ENCODE measurements at places on chromosomes 12 and 14. TPM values are rescaled to one million over a fixed set of nuclear protein-coding genes. Genes with fewer than 3 reads are reported as not detected.

- no peak for DNase-seq
Observed at GRCh38 chr14:66495218-66496098, 9.3 kb downstream of the CCDC196 start.

DNA sequence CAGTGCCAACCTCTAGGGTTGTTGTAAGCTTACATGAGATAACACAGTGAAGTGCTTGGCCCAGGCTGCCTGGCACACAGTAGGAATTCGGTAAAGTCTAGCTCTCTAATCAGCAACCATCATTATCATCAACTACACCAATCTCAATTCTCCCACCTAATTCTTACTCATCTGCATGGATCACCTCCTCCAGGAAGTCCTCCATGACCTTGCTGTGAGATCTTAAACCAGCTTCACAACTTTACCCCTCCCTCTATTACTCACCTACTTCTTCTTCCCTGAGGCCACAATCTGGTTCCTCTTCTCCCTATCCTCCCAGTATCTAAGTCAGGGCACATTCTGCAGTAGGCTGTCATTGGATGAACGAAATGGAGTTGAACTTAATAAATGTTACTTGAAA is 67.3 kb downstream of the GSC start:
- DNase-seq: no peak

The OTOGL gene
- not detected for total RNA-seq

The SPX gene
- 0.13 TPM for total RNA-seq

Data from Panc1 (cell line).